Activated effector memory CD4-positive, alpha-beta T cell treated with anti-CD3 and anti-CD28 coated beads, Interleukin-2, amount 50 U/mL, for 16 hours (primary cell): ENCODE measurements at places on chromosomes 3 and 15.

DNA sequence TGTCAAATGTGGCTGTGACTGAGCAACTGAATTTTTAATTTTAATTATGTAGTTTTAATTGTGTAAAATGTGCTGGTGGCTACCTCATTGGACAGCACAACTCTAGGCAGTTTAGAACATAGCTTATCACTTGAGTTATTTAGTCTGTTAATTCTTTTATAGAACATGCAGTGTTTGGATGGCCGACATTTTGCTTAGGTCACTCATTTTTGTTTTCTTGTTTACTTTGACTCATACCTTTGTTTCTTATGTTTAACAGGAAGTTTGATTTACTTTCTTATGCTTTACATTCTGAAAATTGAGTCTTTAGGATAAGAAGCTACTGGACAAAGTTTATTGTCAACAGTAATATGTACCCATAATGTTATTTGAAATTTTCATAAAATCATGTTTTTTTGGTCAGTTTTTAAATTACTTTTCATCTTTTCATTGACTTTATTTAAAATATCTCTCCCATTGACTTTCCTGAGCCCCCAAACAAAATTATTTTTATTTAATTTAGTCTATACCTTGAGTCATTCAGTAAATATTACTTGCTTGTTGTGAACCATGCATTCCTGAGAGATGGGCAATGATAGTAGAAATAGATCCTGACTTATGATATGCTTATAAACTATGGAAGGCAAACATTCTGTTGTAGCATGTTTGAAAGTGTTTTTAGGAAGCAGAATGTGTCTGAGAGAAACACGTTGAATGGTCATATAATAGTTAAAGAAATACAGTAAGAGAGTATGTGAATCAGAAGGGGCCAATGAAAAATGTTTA, 60.6 kb downstream of the TCF12 start:
- DNase-seq: no peak

- no peak for DNase-seq
Measured at GRCh38 chr15:32700501-32701150, 17.2 kb upstream of the GREM1 start.

DNA sequence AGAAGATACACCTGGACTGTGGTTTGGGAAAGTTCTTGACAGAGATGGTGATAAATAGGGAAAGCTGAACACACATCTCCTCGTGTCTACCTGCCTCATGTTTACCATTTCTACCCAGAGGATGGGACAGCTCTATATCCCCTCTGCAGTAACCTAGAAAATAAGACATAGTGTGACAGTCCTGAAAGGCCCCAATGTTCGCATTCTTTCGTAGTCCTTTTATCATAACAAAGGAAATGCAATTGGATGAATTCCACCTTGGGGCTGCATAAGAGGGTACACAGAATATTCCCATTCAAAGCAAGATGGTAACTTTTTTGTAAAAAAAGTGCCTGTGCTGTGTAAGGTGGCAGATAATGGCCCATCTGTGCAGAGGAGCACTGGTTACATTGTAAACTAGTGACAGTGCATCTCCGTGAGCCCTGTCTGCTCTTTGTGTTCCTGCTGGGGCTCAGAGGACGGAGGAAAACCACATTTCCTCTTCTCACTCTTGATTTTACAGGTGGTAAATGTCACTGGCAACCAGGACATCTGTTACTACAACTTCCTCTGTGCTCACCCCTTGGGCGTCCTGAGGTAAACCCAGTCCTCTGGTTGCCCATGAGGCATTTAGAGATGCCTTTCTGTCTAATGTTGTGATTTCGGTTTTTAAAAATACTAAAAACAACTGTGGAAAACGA, 74.3 kb downstream of the SIDT1 start:
- DNase-seq: peak; percentile 65

GRCh38 chr3:25000971-25001591, 427.0 kb upstream of the RARB start:
- no peak for DNase-seq

DNA sequence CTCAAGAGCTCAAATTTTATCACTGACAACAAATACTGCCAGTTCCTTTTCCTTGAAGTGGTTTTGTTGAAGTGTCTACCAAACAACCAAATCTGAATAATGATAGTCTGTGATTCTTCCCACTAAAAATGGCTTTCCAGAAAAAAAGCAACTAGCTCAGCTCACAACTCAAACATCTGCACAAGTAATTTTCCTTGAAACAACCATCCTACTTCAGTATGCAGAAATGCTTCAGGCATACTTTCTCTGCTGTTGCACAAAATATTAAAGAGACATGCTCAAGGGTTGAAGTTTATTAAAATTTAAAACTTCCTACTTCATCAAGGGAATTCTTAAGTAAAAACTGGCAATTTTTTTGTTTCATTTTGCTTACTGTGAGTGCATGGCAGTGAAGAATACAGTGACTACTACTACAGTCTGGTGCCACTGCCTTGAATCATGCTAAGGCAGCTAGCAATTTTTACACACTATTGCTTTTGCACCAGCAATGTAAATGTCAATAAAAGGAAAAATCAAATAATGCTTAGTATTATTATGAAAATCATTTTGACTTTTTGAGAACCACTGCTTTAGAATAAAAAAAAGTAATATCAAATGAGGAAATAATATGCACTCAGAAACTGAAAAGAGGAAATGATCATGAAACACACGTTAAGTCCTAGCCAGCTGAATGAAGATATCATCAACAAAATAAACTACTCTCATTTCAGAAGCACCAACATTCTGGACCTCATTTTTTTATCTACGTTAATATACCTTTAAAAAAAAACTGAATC, 33.6 kb downstream of the VPS13C start:
- no peak for DNase-seq

GRCh38 chr3:62356356-62356755, 17.0 kb downstream of the FEZF2 start:
- DNase-seq: no peak

DNA sequence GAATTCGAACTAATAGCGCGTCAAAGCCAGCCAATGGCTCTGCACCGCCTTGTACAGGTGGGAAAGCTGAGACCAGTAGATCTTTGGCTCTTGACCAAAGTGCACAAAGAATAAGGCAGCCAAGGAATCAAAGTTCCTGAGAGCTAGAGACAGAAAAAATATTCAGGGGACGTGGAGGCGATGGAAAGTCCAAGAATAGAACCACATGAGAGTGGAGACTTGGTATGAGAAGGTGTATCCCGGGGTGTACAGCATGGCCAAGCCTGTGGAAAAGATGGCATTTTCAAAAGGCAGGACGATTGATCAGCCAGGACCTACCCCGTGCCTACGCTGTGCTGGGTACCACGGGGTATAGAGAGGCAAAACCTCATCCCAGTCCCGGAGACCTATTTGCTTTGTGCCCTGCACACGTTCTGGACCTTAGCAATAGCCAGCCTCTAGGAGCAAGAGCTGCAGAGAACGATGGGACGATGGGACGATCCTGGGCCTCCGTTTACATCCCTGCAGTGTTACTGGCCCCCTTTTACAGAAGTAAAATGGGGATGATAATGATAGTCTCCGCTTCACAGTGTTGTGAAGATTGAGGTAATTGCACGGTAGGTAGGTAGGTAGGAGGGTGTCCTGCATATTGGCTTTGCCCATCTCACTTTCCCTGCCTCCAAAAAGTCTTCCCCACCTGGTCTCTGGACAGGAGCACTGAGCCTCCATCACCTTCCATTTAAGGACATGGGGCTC, 583 bp upstream of the RBSN start:
- DNase-seq: peak; percentile 68

- no peak for DNase-seq
Measured at GRCh38 chr3:123365450-123366143, 83.3 kb downstream of the ADCY5 start.

GRCh38 chr15:72532991-72533601, 59.0 kb downstream of the ARIH1 start:
- peak; percentile 68 for DNase-seq

DNA sequence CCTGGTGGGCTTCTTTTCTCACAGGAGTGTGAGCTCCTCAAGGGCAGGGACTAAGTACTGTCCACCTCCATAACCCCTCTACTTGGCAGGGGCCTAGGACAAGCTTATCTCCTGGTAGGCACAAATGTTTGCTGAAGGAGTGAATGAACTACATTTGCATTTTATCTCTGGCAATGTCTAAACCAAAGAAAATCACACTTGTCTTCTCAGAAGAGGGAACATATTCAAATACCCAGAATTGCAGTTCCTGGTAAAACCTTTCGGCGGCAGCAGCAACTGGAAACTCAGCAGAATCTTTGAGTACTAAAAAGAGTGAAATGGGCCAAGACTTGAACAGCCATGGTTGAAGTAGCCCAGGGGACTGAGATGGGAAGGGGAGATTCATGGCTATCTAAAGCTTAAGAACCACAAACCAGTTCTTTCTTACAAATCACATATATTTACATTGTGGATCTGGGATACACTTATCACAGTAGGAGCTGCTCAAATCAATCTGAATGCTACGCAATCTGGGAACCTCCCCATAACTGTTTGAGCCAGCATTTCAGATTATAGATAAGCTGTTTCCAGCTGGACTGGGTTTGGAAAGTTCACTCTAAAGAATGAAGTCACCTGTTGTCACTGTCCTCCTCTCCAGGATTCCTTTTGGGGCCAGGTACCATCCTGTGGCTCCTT, 18.7 kb upstream of the PTPN9 start:
- peak; percentile 75 for DNase-seq

DNA sequence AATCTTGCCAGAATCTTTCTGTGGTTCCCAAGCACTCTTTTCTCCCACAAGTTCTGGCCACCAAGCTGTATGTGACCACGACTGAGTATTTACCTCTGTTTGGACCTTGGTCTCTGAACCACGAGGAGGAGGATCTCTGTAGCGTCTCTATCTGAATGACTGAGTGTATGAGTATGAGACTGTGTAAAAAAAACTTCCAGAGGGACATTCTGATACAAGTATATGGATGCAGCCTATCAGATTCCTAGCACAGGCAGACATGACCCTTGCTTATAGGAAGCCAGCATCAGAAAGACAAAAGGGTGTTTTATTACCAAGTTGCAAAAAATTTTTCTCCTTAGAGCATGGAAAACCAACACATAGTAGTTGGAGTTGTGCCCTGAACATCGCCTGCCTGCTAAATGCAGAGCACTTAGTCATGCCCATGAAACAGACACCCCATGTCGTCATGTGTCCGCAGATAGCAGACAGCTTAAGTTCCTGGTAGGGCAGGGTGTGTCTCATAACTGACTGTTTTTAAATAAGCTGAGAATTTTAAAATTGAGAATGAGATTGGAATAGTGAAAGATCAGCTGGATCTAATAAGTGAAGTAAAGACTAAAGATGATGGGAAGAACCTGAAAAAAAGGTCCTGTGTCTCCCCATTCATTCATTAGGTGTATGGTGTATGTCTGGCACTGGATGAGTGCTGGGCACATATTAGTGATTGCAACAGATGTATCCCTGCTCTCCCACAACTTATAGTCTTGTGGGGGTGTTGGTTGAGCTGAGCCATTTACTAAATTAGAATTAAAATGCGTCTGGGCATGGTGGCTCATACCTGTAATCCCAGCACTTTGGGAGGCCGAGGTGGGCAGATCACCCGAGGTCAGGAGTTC, 30.9 kb downstream of the DAG1 start:
- no peak for DNase-seq

- DNase-seq: no peak
Measured at GRCh38 chr3:133512416-133513089, 60.9 kb upstream of the CDV3 start.
